ENCODE measurements at places on chromosomes 1 and 21.

DNA sequence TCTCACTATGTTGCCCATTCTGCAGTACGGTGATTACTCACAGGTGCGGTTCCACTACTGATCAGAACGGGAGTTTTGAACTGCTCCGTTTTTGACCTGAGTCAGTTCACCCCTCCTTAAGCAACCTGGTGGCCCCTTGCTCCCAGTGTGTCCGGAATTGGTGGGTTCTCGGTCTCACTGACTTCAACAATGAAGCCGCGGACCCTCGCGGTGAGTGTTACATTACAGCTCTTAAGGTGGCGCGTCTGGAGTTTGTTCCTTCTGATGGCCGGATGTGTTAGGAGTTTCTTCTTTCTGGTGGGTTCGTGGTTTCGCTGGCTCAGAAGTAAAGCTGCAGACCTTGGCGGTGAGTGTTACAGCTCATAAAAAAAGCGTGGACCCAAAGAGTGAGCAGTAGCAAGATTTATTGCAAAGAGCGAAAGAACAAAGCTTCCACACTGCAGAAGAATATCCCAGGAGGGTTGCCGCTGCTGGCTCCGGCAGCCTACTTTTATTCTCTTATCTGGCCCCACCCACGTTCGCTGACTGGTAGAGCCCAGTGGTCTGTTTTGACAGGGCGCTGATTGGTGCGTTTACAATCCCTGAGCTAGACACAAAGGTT lies 17.6 kb upstream of the PARP1 start:
- DNase-seq: no peak

DNA sequence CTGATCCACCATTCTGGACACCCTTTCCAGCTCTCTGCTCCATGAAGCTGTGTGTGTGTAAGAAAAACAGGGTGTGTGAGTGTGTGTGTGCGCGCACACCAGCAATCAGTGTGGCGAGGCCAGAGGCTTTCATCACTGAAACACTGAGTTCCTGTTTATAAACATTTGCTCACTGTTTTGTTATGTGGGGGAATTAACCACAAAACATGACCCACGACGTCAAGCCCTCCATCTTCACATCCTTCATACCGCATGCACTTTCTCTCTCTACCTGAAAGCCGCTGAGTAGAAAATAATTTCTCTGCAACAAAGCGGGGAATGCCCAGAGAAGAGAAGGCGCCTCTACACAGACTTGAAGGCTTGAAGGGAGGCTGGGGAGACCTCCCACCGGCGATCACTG lies 148.9 kb upstream of the IRF2BP2 start:
- DNase-seq: no peak

DNA sequence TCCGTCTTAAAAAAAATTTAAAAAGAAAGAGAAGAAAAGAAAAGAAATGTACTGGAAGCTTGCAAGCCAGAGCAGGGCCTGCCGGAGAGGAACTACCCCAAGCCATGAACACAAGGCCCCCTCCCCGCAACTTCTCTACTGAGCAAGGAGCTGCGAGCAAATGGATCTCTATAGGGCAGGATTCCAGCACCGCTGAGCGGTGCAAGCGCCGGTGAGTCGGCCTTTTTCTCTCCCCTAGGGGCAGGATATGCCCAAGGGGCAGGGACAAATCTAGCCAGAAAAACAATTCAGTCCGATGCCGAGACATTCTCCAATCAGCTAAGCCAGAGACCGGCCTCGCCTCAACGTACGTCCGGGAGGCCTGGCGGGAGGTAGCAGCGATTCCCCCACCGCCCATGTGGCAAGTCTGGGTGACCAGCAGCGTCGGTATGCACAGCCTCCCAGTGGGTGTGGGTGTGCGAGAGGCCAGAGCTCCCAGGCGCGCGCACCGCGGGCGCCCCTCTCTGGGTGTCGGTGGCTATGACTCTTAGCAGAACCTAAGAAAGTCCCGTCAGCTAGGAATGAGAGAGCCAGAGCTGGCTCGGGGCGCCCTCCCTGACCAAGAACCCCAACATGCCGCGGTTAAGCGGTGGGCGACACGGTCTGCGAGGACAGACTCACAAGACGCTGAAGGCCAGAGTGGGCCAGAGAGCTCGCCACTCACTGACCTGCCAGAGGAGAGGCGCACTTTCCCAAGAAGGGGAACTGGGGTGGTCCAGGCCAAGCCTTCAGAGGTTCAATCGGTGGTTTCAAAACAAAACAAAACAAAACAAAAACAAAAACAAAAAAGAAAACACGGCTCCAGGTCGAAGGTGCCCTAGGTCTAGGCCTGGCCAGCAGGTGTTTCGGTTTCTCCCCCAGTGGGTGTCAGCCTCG lies 1.9 kb downstream of the CSMD2 start:
- DNase-seq: peak; percentile 93

DNA sequence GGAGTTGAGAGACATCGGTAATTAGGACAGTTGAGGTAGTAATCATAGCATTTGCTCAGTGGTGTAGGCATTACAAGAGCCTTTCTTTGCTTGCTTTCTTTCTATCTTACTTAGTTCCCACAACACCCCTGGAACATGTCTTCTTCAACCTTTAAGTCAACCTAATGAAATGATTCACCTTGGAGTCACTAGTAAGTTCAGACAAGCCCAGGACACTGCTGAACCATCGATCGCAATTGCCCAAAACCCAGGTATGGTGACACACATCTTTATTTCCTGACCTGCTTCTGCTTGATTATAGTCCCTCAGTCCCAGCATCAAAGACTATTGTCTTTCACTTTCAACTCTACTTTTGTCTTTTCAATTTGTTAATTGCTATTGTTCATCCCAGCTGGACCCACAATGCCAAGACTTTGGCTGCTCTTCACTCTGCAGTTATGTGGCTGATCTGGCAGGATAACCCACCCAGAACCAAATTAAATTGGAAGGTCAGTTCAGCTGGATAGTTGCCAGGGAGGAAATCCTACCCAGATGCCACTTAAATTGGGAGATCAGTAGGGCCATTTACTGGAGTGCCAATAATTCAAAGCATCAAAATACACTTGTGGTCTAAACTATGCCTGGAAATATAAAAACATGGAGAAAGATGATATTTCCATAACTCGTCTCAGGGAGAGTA lies 272.9 kb downstream of the RWDD3 start:
- DNase-seq: no peak

DNA sequence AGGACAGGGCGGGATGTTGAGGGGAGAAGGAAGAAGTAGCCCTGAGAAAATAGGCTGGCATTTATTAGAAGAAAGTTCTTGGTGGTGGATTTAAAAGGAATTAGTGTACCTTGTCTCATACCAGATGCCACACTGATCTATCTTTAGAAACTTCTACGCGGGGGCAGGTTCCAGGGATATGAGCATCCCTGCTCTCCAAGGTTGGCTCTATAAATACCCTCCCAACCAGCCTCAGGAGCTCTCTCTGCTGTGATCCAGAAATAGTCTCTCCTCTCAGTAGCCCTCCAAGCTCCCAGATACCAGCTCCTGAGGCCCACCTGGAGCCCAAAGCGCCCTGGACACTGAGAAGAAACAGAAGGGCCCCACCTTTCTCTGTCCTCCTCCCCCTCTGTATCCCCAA lies 128.3 kb upstream of the TNR start:
- DNase-seq: no peak

- DNase-seq: no peak
Measured at GRCh38 chr1:43864111-43865045, 69.2 kb upstream of the ARTN start.

DNA sequence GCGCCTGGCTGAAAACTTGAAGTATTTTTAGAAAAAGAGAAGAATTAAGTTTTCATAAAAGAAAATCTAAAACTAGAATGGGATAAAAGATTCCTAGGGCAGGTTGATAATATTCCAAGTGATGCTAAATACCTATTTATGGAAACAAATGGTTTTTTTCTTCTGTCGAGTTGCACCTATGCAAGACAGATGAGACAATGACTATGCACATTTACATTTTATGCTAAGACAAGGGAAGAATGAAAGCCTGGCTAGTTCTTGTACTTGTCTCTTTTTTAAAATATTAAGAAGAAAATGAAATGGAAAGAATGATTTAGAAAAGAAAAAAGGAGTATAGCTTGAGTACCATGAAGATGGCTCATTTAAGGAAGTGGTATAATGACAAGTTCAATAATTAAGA lies 24.4 kb upstream of the USP24 start:
- DNase-seq: no peak

DNA sequence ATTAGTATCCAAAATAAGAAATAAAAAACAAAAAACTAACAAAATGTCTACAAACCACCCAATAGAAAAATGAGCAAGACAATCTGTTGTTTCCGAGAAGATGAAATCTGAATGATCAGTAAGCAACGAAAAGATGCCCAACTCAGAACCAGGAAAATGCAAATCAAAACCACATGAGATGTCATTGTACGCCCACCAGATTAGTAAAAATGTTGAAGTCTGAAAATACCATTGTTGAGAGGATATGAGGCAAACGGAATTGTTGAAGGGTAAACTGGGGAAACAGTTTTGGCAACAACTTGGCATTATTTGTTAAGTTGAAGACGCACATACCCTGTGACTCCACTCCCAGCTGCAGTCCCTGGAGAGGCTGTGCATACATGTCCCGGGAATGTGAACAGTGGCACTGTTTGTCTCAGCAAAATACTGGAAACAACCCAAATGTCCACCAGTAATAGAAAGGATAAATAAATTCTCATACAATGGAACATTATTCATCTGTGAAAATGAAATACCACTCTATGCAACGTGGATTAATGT lies 10.6 kb downstream of the ZBTB17 start:
- DNase-seq: no peak

- no peak for DNase-seq
Measured at GRCh38 chr1:15531682-15532081, 5.0 kb downstream of the DNAJC16 start.
